OCI-LY7 (cell line): ENCODE measurements at places on chromosomes 16 and 17. TPM values are rescaled to one million over a fixed set of nuclear protein-coding genes. Genes with fewer than 3 reads are reported as not detected.
A peak's percentile ranks its signal among the peaks of the same experiment; 100 is the strongest.

- no peak for DNase-seq
These were observed 27.6 kb upstream of the AATK start for GRCh38 chr17:81193470-81194224.

IRX5 gene
- total RNA-seq, result 5.0 and 5.1 TPM in 2 replicates

CCDC144A gene
- 0.31 and 0.36 TPM in 2 replicates for total RNA-seq

GRCh38 chr17:81404558-81405165 is 9.4 kb downstream of the BAHCC1 start:
- DNase-seq, result peak; percentile 35

GRAPL gene
- total RNA-seq, result 209 and 261 TPM in 2 replicates
